ENCODE measurements at places on chromosomes 3 and 15.

- peaks cover 17% of the 10 kb centered on the region for H3K4me1 ChIP-seq
- H3K4me3 ChIP-seq = no peak overlapping the region
- DNase-seq = no peak
- no peaks in the 10 kb centered on the region for H3K27me3 ChIP-seq
Measured at GRCh38 chr3:69815970-69816369, 76.7 kb downstream of the MITF start.

GRCh38 chr3:187838016-187838540 is 92.8 kb upstream of the BCL6 start:
- no peak overlapping the region for H3K27ac ChIP-seq
- DNase-seq = no peak
- no peaks in the 10 kb centered on the region for H3K4me1 ChIP-seq

GRCh38 chr3:51675201-51675611 is 4.2 kb downstream of the TEX264 start:
- no peak for DNase-seq
- no peak overlapping the region for H3K27ac ChIP-seq
- H3K4me3 ChIP-seq = no peak overlapping the region

DNA sequence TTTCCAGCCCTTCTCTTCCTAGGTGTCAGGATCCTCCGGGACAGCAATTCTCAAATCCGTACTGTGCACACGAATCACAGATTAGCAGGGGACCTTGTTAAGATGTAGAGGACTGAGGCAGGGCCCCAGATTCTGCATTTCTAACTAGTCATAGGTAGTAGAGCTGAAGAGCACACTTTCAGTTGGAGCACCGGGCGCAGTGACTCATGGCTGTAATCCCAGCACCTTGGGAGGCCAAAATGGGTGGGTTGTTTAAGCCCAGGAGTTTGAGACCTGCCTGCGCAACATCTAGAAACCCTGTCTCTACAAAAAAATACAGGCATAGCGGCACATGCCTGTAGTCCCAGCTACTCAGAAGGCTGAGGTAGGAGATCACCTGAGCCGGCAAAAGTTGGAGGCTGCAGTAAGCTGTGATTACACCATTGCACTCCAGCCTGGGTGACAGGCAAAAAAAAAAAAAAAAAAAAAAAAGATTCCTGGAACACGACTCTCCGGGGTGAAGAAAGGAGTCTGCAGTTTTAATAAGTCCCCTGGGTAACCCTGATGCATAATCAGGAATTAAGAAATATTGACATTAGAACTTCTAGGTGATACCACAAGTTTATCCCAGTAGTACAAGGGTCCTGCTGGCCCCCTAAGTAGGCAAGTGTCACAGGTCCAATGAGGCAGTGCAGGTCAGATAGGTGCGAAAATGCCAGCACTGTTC is 21.4 kb upstream of the IGDCC3 start:
- peaks cover 4% of the 10 kb centered on the region for H3K4me1 ChIP-seq
- no peaks in the 10 kb centered on the region for H3K27me3 ChIP-seq
- no peak overlapping the region for H3K4me3 ChIP-seq
- no peak overlapping the region for H3K27ac ChIP-seq
- no peaks in the 10 kb centered on the region for H3K36me3 ChIP-seq

GRCh38 chr15:28023422-28023821 is 75.7 kb downstream of the OCA2 start:
- no peak overlapping the region for H3K27ac ChIP-seq
- H3K4me3 ChIP-seq = no peak overlapping the region
- no peaks in the 10 kb centered on the region for H3K36me3 ChIP-seq
- H3K27me3 ChIP-seq = no peaks in the 10 kb centered on the region

- H3K36me3 ChIP-seq = no peaks in the 10 kb centered on the region
- no peaks in the 10 kb centered on the region for H3K27me3 ChIP-seq
- H3K4me1 ChIP-seq = no peaks in the 10 kb centered on the region
- H3K27ac ChIP-seq = no peak overlapping the region
Measured at GRCh38 chr3:189903562-189904250, 217.0 kb downstream of the P3H2 start.

DNA sequence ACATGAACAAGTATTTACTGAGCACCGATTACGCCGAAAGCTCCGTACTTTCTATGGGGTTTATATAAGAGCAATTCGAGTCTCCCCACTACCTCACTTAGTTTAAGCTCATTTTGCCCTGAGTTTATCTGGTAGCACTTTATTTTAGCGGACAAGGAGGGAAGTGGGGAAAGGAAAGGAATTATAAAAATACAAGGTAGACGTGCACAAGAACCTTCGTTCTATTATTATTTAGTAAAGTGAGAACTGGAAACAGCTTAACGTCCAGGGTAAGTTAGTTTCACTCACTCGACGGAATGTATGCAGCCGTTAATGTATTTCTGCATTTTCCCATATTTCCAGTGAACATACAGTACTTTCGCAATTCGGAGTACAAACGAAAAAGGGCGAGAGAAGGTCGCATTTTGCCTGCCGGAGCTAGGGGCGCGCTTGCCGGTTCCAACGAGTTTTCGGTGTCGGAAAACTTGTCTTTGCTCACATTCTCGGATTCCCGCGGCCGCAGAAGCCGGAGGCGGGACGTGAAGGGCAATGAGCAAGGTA is 1.2 kb upstream of the STT3B start:
- no peaks in the 10 kb centered on the region for H3K27me3 ChIP-seq
- peak overlapping the region; percentile 96 for H3K27ac ChIP-seq
- no peaks in the 10 kb centered on the region for H3K4me1 ChIP-seq
- H3K4me3 ChIP-seq = peak overlapping the region; percentile 79

DNA sequence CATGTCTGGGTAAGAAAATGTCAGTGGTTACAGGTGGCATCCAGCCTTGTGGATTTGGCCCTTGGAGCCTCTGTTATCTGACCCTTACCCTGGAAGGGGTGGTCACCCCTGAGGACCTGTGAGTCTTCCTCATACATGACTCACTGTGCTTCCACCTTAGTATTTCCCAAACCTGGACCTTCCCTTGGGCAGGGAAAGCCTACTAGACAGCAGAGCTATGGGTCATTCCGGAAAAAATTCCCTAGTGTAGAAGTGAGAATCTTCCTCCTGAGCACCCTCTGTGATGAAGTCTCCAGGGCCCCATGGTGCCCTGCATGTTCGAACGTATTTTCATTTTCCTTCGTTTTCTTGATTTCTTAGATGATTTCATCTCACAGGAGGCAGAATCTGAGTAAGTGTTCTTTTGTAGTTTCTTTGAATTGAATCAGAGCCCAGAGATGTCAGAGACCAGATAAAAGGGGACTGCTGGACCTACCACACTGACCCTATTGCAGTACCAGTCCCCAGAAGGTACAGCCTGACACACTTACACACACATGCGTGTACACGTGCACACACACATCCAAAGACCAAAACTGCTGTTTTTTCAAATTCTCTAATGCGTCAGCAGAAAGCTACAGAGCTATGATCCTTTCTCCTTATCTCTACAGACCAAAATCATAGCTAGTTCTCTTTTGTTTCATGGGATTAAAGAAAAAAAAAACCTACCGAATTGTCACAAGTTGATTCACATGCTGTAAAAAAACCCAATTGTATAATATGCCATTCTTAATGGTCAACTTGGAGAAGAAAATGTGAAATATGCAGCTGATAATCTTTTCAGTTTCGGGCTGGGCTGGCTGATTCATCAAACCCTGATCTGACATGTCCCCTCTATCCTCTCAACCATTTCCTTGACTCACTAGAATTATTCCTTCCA is 50.5 kb upstream of the ARHGEF3 start:
- H3K36me3 ChIP-seq = no peaks in the 10 kb centered on the region
- H3K27me3 ChIP-seq = no peaks in the 10 kb centered on the region

DNA sequence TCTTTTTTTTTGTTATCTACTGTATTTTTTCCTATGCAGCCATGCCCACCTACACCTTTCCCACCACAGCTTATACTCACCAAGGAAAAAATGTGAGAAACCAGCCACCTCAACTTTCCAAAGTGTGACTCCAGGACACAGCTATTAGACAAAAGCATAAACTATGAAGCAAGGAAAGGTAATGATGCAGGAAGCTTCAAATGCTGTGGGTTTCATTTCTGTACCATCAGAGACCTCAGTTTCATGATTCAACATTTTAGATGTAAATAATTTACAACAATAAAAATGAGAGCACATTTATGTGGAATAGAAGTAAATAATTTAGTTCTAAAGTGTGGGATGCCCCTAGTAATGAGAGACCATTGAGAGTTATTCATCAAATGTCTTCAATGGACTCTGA is 115.1 kb downstream of the CDIN1 start:
- no peak for DNase-seq
- no peaks in the 10 kb centered on the region for H3K36me3 ChIP-seq
- peaks cover 4% of the 10 kb centered on the region for H3K4me1 ChIP-seq
- H3K27me3 ChIP-seq = no peaks in the 10 kb centered on the region

DNA sequence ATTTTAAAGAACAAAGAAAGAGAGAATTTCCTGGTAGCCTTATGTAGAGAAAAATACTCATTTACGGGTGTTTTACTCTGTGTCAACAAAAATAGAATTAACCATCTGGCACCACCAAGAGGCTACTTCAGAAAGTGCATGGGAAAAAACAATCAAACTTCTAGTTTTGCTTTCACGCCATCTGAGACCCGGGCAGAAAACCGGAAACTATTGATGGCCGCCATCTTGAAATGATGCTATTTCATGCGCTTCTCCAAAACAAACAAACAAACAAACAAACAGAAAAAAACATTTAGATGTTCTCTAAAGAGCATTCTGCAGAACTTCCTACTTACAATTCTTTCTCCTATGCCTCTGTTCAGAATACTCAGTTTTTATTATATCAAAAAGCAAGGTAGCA is 49.4 kb upstream of the SYNPR start:
- DNase-seq = no peak
- no peak overlapping the region for H3K4me3 ChIP-seq
- no peaks in the 10 kb centered on the region for H3K4me1 ChIP-seq
- no peaks in the 10 kb centered on the region for H3K27me3 ChIP-seq

DNA sequence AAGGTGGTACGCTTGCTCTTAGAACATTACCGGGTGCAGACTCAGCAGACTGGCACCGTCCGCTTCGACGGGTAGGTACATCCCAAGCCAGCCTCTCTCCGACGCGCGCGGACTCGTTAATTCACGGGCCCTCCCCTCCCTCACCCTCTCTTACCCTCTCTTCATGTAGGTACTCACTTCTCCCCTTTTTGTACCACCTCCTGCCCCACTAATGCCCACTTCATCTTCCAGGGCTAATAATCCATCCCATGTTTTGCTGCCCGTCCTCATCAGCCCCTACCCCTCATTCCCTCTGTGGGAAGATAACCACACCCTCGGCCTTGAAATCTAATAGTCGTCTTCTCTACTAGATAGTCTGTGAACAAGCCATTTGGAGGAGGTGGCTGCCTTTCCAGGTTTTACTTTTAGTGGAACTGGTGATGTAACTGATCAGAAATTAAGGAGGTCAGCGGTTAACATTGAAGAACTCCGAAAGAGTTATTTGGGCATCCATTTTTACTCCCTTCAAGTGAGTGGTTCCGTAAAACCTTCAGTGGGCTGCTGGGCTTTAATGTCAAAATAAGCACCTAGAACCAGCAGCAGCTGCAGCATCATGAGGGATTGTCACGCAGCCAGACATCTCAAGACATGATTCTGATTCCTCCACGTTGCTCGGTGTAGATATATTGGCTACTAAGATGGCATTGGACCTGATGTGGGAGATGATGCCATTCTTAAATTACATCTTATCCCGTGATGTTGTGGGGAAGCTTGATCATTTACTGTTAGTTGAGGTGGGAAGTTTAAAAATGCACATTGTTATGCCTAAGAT is 1.3 kb downstream of the FEM1B start:
- peak overlapping the region; percentile 99 for H3K27ac ChIP-seq
- H3K4me1 ChIP-seq = peaks cover 5% of the 10 kb centered on the region
- DNase-seq = no peak
- no peaks in the 10 kb centered on the region for H3K27me3 ChIP-seq

DNA sequence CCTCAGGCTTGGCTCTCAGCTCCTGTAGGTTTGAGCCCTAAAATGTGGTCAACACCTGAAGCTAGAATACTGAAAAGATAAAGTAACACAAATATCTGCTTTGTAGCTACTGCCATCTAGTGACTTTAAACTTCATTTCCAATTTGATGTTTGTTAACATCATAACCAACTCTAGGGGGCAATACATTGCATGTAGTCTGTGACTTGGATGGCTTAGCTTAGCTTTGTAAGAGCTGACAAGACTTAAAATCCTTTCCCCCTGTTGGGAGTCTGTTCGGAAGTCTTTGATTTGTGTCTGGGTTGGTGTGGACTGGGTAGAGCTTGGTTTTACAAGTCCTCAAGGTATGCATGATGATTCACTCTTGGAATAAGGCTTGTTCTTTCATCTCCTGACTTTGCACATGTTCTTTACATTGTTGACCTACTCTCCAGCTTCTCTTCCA is 51.7 kb downstream of the SCN11A start:
- no peak for DNase-seq
- no peaks in the 10 kb centered on the region for H3K36me3 ChIP-seq
- H3K27ac ChIP-seq = no peak overlapping the region
- H3K4me3 ChIP-seq = no peak overlapping the region
- H3K27me3 ChIP-seq = no peaks in the 10 kb centered on the region

DNA sequence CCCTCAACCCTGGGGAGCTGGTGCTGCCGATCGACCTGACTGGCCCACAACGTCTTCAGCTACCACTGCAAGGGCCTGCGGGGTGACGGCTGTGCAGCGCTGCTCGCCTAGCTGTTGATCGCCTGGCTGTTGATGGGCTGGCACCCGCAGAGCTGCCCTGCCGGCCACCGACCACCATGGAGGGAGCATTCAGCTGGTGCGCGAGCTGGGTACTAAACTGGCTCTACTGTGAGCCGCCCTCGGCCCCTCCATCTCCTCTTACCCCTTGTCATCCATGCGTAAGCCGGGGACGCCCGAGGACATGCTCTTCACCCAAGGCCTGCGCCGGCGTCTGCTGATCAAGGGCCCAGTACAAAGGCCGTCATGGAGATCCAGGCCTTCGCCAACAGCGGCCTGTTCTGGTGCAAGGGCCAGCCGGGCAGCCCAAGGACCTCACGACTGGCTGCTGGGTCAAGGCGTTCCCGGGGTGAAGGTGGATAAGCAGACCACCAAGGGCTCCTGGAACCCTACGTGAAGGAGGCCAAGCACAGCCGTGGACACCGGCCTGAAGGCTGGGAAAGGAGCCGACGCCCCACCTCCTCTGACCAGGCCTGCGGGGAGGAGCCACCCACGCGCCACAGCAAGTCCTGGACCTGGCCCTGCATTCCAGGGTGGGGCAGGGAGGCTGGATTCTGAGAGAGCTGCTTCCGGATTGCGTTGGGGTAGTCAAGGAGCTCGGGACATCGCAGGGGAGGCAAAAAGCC is 46.9 kb downstream of the SFMBT1 start:
- H3K36me3 ChIP-seq = no peaks in the 10 kb centered on the region
- no peaks in the 10 kb centered on the region for H3K4me1 ChIP-seq
- DNase-seq = no peak
- H3K27me3 ChIP-seq = no peaks in the 10 kb centered on the region
- no peak overlapping the region for H3K4me3 ChIP-seq
- no peak overlapping the region for H3K27ac ChIP-seq

- H3K27ac ChIP-seq = no peak overlapping the region
- no peaks in the 10 kb centered on the region for H3K4me1 ChIP-seq
- no peaks in the 10 kb centered on the region for H3K27me3 ChIP-seq
Measured at GRCh38 chr15:33136353-33136752, 58.2 kb downstream of the FMN1 start.
